B cell (primary cell): ENCODE measurements at places on chromosomes 11 and 22. TPM values are rescaled to one million over a fixed set of nuclear protein-coding genes. Genes with fewer than 3 reads are reported as not detected.
A peak's percentile ranks its signal among the peaks of the same experiment; 100 is the strongest.

GLB1L3 gene
- polyA plus RNA-seq, result 0.06 TPM in 1 of 2 replicates, not detected in the other

OR4X1 gene
- not detected in 2 replicates for polyA plus RNA-seq

APOL3 gene
- 55.0 and 67.0 TPM in 2 replicates for polyA plus RNA-seq

CAPN5 gene
- 0.45 and 0.78 TPM in 2 replicates for polyA plus RNA-seq

DNA sequence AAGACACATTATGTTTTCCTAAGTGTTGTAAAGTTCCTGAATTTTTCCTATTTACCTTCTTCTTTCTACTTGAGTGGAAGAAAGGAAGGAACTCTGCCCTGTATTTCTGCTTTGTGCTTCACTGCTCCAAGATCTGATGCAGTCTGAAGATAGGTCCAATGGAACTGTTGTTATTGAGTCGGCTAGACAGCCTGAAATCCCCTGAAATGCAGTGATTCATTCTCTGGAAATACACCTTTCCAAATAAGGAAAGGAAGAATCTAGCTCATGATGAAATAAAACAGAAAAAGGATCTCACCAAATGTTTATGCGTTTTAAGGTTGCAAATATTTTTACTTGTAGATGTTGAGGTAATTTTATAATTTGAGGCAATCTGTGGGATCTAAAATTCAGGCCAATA, 322.8 kb downstream of the GUCY1A2 start:
- DNase-seq, result no peak

GRCh38 chr11:29006668-29007067, 898.5 kb downstream of the METTL15 start:
- no peak for DNase-seq

- no peak for DNase-seq
Measured at GRCh38 chr11:111559800-111560464, 19.4 kb downstream of the LAYN start.

DNA sequence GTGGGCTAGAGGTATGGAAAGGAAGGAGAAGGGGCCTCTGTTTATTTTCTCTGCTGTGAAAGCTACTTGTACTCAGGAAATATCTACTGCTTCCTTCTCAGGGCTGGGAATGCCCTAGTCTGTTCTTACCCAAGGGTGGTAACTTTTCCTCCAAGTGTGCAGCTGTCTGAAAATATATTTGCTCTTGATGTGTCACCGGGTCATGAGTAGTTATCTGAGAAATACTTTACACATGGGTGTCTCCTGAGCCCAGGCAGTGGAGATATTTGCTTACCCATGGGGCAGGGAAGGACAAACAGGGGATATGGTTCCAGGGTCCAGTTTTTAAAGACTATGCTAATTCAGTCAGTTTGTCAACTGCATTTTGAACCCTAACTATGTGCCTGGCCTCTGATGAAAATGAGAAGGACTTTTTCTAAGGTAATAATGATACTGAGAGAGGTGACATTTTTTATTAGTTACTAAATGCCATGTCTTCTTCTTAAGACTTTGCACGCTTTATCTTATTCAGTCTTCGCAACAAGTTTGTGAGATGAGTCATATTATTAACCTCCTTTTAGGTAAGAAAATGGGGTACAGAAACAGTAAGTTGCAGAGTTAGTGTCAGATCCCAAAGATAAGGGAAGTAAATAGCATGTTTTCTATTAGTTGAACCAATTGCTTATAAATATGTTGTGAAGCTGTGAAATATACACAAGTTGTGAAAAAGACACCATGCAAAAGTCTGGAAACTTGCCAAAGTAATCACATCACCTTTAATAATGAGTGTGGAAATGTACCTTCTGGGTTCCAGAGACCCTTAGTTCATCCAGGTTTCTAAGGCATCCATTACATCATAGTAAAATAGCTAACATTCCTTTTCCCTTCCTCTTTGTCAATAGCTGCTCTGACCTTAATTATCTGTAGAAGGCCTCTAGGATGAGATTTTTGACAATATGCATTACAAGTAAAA, 22.9 kb downstream of the SYTL2 start:
- DNase-seq, result no peak

- no peak for DNase-seq
Measured at GRCh38 chr11:7532405-7533145, 18.8 kb downstream of the PPFIBP2 start.

DNA sequence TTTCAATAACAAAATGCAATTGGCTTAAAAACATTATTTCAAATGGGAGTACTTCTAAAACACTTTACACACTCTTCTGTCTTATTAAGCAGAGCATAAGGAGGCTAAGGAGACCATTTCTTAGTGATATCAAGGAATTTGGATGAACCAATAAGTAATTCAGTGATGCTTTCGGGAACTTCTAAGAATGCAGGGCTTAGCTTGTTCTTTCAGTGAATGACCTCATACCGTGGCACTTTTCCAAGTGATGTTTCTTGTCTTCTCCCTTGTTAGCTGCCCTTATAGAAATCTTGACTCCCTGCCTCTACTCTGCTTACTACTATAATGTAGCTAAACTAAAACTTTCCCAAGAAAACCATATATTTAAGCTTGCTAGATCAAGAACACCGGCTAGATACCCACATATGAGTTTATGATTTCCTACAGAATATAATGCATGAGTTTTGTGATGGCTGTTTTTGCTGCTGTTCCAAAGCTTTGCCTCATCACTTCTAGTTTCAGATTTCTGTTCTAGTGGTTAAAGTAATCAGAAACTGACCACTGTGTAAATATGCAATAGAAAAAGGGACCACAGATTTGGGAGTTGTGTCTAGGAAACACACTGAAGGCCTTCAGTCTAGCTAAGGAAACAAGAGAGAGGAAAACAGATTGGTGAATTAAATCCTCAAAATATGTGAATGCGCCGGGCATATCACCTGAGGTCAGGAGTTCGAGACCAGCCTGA, 37.5 kb upstream of the STK33 start:
- no peak for DNase-seq

- peak; percentile 94 for DNase-seq
Measured at GRCh38 chr22:37242395-37242918, 1.6 kb downstream of the RAC2 start.
